ENCODE measurements at places on chromosomes 4 and X.

- DNase-seq = no peak
Observed at GRCh38 chr4:96305030-96305429, 465.1 kb downstream of the PDHA2 start.

DNA sequence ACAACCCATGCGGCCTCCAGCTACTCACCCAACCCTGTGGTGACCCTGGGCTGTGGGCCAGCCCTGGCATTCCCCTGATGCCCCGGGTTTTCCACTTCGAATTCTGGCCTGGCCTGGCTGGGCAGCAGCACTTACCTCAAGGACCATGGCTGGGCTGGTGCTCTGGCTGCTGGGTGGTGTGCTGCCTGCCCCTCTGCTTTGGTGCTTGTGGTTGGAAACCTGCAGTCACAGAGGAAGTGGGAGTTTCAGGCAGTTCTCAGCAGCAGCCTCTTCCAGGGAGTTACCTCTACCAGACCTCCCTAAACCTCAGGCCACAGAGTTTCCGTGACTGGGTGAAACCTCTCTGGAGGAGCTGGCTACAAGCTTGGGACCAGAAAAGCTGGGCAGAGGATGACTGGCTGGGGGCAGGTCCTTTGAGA is at the start of gene CXCR3:
Gene CXCR3, minus strand, starts transcription at position 209 of the 419 bp plus-strand sequence. Its CDS starts 62 bp downstream, at position 147.
- peak; percentile 51 for DNase-seq

DNA sequence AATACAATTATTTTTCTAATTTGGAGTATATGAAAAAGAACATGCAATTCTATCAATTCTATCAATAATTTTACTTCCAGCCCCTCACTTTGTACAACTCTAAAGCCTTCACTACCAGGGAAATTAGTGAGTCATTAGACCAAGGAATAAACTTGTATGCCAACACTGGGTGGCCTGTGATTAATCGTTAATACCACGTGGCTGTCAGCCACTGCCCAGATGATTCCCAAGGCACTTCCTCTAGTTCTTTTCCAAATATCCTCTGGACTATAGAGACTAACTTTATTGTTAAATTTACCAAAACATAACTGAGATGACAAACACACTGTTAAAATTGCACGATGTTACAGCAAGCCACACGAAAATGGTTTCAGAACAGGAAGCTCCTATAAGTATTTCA is 45.7 kb downstream of the MID1 start:
- no peak for DNase-seq

DNA sequence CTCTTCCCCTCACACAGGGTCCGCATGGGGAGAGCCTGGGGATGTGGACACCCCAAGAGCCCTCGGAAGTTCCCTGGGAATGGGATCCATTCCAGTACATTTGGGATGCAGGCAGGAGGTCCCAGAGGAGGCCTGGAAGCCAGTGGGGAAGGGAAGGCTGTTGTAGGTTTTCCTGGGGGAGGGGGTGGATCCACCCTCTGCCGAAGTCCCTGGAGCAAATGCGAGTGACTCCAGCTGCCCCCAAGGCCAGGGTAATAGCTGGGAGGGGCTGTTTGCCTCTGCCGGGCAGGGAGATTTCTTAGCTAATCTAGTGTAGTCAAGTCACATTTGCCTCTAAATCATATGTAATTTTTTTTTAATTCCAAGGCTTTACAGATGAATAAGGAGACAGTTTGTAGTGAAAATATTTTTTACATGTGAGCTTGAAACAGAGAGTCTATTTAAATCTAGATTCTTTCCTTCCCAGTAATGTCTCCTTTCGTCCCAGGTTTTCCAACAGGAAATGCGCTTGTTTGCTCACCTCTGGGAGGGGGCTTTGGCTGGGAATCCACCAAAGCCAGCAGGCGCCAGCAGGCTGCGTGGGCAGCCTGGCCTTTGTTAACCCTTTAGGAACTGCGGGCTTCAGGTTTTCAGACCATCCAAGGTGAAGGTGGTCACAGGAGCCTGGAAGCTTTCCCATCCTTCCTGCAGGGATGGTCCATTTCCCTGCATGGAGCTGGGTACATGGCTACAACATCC is 26.8 kb downstream of the SH3TC1 start:
- no peak for DNase-seq

DNA sequence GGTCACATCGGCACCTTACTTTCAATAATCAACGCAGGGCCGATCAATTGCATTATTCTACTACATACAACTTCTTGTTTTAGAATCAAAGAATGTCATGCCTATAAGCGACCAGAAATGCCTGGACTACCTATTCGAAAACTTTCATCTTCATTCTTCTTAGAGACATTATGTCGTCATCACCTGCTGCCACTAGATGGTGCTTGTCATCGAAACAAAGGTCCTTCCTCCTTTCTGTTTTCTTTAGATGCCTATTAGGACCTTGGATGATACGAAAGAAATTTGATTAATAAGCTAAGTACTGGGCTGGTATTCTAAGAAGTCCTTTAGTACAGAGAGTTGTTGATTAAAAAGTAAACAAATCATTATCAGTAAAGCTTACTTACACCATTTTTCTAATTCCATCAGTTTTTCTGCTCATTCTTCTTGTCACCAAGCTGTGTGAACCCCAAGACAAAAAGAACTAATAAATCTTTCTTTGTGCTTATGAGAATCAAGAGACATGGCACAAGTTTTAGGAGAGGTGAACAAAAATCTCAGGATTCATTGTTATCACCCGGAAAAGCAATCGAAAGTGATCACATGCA is 154.5 kb upstream of the SLC4A4 start:
- peak; percentile 71 for DNase-seq

DNA sequence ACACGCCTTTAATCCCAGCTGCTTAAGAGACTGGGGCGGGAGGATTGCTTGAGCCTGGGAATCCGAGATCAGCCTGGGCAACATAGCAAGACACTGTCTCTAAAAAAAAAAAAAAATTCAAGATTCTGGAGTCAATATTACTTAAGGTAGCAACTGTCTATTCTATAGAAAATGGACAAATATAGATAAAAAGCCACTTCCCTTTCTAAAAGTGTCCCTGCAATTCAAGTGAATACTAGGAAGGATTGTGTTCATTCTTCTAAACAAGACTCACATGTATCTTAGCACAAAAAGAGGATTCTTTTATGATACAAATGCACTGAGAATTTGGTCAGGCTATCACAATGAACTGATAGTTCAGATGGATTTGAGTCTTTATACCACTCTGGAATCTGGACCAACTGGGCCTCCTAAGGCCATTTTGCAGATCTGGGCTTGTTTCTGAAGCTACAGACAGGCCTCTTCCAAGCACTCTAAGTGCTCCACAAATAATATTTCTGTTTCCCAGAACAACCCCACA is 7.0 kb downstream of the PKD2 start:
- no peak for DNase-seq

DNA sequence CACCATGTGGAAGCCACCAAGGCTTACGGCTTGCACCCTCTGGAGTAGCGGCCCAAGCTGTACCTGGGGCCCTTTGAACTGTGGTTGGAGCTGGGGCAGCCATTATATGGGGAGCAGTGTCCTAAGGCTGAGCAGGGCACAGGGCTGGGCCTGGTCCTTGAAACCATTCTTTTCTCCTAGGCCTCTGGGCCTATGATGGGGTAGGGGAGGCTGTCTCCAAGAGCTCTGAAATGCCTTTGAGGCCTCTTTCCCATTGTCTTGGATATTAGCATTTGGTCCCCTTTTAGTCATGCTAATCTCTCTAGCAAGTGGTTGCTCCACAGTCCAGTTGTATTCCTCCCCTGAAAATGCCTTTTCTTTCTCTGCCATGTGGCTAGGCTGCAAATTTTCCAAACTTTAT is 96.4 kb upstream of the ARX start:
- no peak for DNase-seq

DNA sequence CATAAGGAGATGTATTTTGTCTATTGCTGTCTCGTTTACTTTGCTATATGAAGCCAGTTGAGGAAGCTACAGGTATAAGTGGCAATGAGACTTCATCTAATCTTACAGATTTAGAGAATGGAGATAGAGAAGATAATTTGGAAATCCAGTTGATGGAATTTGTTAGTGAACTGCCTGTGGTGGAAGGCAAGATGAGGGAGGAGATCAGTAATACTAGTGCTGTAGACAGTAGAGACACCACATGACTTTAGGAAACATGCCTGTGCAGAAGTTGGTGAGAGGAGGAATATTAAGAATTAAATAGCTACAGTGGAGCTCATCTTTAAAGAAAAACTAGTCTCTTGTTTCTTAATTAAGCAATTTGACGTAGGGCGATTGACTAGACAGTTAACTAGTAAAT is 51.3 kb downstream of the RBPJ start:
- DNase-seq = no peak

DNA sequence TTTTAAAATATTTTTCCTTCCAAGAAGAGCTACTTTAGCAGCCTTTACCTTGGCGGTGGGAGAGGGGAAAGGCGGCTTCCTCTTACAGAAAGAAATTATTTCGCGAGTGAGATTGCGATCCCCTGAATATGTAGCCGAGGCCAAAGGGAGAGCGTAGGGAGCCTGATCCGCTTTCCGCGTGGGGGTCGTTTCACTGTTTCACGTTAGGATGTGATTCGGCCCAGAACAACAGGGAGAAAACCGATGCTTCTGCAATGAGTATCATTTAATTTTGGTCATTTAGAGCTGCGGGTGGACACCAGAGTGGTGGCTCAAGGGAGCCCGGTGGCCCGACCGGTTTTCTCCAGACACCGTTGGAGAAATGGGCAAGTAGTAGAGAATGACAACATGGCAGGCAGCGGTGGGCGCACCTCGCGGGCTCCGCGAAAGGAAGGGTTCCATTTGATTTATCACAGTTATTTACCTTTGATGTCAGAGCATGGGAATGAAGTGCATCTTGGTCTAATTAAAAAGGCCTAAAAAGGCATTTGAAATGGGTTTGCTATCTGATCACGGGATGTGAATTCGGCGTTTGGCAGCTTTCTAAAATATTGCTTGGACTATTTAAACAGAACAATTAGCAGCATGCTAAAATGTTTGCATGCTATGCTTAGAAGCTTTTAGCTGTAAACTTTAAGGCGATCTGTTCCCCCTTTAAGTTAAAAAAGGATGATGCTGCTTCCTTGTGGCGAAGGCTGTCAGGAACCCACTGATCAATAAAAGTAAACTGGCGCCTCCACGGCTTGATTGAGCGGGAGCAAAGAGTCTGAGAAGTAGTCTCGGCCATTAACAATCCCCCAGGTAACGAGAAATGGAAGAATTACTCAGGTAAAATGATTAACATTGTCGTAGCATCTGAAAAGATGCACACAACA is 2.0 kb upstream of the PCDH19 start:
- DNase-seq = no peak

DNA sequence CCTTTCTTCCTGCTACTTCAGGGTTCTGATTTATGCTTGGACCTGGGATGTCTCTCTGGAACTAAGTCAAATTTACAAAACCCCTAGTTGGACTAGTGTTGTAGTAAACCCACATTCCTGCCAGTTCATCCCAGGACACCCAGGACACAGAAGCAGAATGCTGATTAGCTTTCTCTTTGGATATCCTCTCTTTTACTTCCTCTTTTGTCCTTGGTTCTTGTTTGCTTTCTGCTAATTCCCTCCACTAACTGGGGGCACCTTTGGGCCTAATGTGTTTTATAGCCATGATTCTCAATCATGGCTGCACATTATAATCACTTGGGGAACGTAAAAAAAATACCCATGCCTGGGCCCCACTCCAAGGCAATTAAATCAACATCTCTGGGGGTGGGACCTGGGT is 42.5 kb downstream of the LANCL3 start:
- no peak for DNase-seq

- no peak for DNase-seq
Observed at GRCh38 chrX:45623266-45623665, 422.6 kb upstream of the DIPK2B start.

- no peak for DNase-seq
Observed at GRCh38 chr4:56222514-56222913, 164.8 kb downstream of the AASDH start.
